ENCODE measurements at places on chromosomes 4 and X.

- DNase-seq = no peak
These were observed 340.9 kb downstream of the CENPC start for GRCh38 chr4:67204441-67204840.

- peak; percentile 48 for DNase-seq
These were observed 76.2 kb upstream of the CD99 start for GRCh38 chrX:2614911-2615310.

DNA sequence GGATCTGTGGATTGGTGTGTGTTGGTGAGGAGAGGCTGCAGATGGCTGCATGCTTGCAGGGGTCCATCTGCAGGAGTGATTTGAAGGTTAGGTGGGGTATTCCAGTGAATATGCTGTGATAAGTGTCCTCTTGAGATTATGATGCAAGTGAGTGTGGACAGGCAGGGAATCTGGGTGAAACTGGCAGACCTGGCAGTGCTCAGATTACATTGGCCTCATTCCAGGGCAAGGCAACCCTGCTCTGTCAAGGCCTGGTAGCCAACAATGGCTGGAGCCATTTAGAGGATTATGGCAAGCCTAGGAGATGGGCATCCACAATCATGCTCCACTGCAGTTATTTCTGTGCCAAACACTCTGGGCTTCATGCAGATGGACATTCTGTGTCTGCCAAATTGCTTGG lies 113.9 kb downstream of the RTL3 start:
- no peak for DNase-seq

DNA sequence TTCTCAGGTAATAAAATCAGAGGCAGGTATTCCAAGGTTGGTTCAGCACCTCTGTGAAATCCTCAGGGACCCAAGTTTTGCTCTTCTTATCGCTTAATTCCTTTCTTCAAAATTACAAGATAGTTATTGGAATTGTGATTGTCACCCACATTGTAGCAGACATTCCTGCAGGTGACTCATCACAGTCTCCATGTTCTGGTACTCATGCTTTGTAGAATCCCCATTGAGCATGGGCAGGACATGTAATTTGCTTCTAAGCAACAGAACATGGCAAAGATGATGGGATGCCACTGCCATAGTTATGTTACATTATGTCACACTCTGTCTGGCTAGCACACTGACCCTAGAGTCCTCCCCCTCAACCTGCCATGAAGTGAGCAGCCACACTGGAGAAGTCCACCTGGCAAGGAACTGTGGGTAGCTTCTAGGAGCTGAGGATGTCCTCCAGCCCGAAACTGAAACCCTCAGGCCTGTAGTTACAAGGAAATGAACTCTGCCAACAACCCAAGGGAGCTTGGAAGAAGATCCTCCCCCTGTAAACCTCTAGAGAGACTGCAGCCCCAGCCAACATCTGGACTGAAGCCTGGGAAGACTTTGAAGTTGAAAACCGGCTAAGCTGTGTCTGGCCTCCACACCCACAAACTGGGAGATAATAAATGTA lies 58.3 kb upstream of the GUCY1A1 start:
- no peak for DNase-seq

Measured in Caki2 (cell line).